ENCODE measurements at places on chromosomes 4 and X.
A peak's percentile ranks its signal among the peaks of the same experiment; 100 is the strongest.

GRCh38 chrX:7711167-7711566, 131.8 kb upstream of the VCX start:
- no peak overlapping the region for H3K27ac ChIP-seq
- H3K27me3 ChIP-seq = no peaks in the 10 kb centered on the region
- no peaks in the 10 kb centered on the region for H3K4me1 ChIP-seq

GRCh38 chrX:7647831-7648230, 195.1 kb upstream of the VCX start:
- no peak for DNase-seq
- no peaks in the 10 kb centered on the region for H3K27me3 ChIP-seq
- H3K4me3 ChIP-seq = no peak overlapping the region
- H3K36me3 ChIP-seq = no peaks in the 10 kb centered on the region
- no peak overlapping the region for H3K27ac ChIP-seq
- no peaks in the 10 kb centered on the region for H3K4me1 ChIP-seq

DNA sequence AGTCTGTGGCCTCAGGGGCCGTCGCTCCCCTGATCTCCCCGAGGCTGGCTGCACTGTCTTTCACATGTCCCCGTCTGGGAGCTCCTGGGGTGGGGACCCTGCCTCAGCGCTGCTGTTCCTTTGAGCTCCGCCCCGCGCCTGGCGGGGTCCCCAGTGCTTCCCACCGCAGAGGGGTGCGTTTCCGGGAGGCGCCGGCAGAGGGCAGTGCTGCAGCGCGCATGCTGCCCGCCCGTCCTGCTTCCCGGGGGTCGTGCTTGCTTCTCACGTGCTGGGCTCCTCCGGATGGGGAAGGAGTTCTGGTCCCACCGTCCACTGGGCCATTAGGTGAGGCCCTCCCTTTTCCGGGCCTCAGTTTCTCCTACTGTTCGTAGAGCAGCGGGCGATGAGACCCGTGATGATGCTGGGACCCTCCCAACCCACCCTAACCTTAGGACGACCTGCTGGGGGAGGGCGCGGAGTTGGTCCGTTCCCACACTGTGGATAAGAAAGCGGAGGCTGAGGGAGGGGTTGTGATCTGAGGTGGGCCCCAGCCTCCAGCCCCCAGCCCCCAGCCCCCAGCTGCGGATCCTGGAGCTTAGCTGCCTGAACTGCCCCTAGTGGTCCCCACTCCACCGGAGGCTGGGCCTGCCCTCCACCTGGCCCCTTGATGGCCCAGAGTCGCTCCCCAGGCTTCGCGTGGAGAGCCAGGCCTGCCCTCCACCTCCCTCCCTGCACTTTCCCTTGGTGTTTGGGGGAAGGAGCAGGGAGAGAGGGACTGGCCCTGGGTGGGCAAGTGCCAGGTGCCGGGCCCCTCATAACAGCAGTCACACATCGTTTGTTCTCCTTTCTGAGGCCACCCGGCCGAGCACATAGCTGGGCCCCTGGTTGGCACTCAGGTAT, 15.3 kb downstream of the CPZ start:
- no peaks in the 10 kb centered on the region for H3K36me3 ChIP-seq
- H3K27ac ChIP-seq = no peak overlapping the region
- no peak overlapping the region for H3K4me3 ChIP-seq
- peaks cover 6% of the 10 kb centered on the region for H3K4me1 ChIP-seq

- H3K36me3 ChIP-seq = no peaks in the 10 kb centered on the region
- no peak overlapping the region for H3K27ac ChIP-seq
- no peak for DNase-seq
These were observed 134.9 kb downstream of the C4orf33 start for GRCh38 chr4:129230846-129231245.

GRCh38 chr4:60656171-60656570, 544.0 kb upstream of the ADGRL3 start:
- DNase-seq = no peak
- H3K36me3 ChIP-seq = no peaks in the 10 kb centered on the region
- H3K27ac ChIP-seq = no peak overlapping the region

GRCh38 chr4:74230902-74231499, 73.1 kb downstream of the MTHFD2L start:
- peak; percentile 74 for DNase-seq
- H3K36me3 ChIP-seq = no peaks in the 10 kb centered on the region
- H3K27me3 ChIP-seq = no peaks in the 10 kb centered on the region
- H3K27ac ChIP-seq = peak overlapping the region; percentile 67

DNA sequence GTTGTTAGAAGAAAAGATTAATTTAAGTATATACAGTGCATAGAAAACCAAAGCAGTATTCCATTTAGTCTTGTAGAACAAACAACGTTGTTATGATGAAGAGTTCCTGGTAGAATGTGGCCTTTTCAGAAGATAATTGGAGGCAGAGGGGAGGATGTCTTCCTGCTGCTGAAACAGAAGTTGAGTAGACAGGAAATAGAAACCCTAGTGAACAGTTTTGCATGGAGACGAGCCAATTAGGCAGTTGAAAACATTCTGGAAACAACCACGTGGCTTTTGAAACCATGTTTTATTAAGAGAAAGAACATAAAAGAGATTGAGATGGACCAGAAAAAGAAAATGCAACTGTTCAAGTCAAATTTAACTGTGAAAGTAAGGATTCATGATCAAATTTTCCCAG, 325.2 kb downstream of the CAMK2D start:
- peak overlapping the region; percentile 72 for H3K27ac ChIP-seq
- no peaks in the 10 kb centered on the region for H3K27me3 ChIP-seq
- no peaks in the 10 kb centered on the region for H3K36me3 ChIP-seq
- H3K4me3 ChIP-seq = no peak overlapping the region
- H3K4me1 ChIP-seq = peaks cover 8% of the 10 kb centered on the region

- no peaks in the 10 kb centered on the region for H3K27me3 ChIP-seq
- peak within 1 kb of the TSS; percentile 47 for H3K4me3 ChIP-seq
- peak; percentile 26 for DNase-seq
- peak within 1 kb of the TSS; percentile 64 for H3K27ac ChIP-seq
- H3K36me3 ChIP-seq = no peaks in the 10 kb centered on the region
These were observed at the start of gene NAP1L2 for GRCh38 chrX:73214426-73215094. NAP1L2 (minus strand) TSS chrX:73214851; CDS start chrX:73214492, 359 bp downstream.

DNA sequence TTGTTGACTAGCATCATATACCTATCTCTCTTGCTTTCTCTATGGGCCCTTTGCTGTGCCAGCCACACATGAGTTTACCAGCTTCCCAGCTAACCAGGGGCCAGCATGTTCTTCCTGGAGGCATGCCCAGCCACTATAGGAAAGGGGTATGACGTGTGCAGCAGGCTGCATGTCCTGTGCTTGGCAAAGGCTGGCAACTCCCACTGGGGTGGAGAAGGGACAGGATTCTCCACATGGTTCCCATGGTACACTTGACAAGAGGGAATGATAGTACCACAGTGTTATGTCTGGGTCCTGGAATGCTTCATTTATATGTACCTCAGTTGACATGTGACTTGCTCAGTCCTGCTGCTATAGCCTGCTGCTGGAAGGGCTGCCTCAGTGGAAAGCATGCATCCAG, 78.8 kb downstream of the TMEM164 start:
- H3K36me3 ChIP-seq = no peaks in the 10 kb centered on the region
- H3K4me1 ChIP-seq = no peaks in the 10 kb centered on the region

GRCh38 chrX:115363372-115363771, 73.9 kb downstream of the LUZP4 start:
- H3K27me3 ChIP-seq = no peaks in the 10 kb centered on the region
- no peak for DNase-seq
- H3K36me3 ChIP-seq = no peaks in the 10 kb centered on the region
- no peak overlapping the region for H3K27ac ChIP-seq

DNA sequence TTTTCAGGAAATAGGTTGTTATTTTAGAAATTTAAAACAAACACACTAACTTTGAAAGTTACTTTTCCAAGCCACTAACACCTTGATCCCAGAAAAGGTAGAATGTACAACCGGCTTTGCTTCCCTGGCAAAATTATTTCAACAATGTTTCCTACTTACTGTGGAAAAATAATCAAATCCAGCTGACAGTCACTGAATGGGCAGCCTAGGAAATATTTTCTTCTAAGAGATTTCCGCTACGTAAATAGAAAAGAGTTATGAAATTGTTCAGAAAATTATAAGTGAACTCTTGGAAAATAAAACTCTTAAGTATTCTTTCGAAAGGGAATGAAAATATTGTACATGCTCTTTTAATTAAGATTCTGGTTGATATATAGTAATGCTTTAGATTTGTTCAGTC, 195.7 kb downstream of the GASK1B start:
- H3K27me3 ChIP-seq = no peaks in the 10 kb centered on the region
- no peaks in the 10 kb centered on the region for H3K36me3 ChIP-seq
- H3K4me1 ChIP-seq = no peaks in the 10 kb centered on the region
- DNase-seq = no peak

- no peak overlapping the region for H3K4me3 ChIP-seq
- H3K27ac ChIP-seq = no peak overlapping the region
- no peaks in the 10 kb centered on the region for H3K27me3 ChIP-seq
These were observed 61.2 kb downstream of the STARD8 start for GRCh38 chrX:68708503-68709290.

DNA sequence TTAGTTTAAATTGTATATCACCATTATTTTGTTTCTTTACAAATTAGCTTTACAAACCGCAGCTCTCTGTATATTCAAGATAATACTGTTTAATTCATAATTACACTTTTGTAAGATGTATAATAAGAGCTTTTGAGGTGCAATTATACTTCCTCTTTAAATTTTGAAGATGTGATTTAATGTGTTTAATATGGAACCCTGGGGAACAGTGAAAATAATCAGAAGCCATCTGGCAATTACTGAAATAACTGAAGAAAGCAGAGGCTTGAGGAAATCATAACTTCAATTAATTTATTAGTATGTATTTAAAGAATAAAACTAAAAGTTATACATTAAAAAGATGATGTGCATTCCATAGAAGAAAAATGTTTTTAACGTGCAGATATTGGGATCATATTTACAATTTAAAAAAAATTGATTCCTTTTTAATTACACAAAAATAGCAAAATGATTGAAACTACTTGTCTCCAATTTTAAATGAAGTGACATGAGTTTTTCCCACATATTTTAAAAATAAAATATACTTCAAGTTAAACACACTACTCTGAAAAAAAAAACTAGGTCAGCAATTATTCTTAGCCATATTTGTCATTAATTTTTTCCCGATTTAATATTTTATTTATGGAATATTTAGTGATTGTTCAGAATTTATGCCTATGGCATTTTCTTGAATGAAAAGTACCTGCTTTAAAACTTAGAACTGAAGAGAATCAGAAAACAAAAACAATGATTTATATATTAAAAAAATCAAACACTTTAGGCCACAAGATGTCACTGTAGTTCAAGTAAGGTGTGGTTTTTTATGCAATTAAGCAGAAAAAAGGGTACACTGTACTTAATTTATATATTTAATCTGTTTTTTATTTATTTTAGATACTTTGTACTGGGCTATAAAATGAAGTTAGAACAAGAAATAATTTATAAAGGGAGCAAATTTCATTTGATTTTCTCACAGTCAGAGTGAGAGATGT, 942.7 kb upstream of the NDST4 start:
- no peaks in the 10 kb centered on the region for H3K36me3 ChIP-seq
- H3K4me1 ChIP-seq = no peaks in the 10 kb centered on the region
- DNase-seq = no peak
- no peak overlapping the region for H3K27ac ChIP-seq
- no peak overlapping the region for H3K4me3 ChIP-seq
- no peaks in the 10 kb centered on the region for H3K27me3 ChIP-seq

- peak overlapping the region; percentile 65 for H3K27ac ChIP-seq
- no peaks in the 10 kb centered on the region for H3K36me3 ChIP-seq
- no peak for DNase-seq
- no peak overlapping the region for H3K4me3 ChIP-seq
These were observed 53.9 kb downstream of the PRPS1 start for GRCh38 chrX:107682256-107682655.

GRCh38 chr4:5747738-5748375, 36.9 kb downstream of the EVC start:
- H3K4me3 ChIP-seq = no peak overlapping the region
- H3K27ac ChIP-seq = peak overlapping the region; percentile 21
- H3K36me3 ChIP-seq = no peaks in the 10 kb centered on the region
- no peaks in the 10 kb centered on the region for H3K27me3 ChIP-seq
- DNase-seq = no peak

GRCh38 chrX:13700380-13700779, 11.5 kb downstream of the RAB9A start:
- no peaks in the 10 kb centered on the region for H3K36me3 ChIP-seq
- peaks cover 25% of the 10 kb centered on the region for H3K4me1 ChIP-seq
- no peaks in the 10 kb centered on the region for H3K27me3 ChIP-seq
- peak overlapping the region; percentile 48 for H3K27ac ChIP-seq
- H3K4me3 ChIP-seq = no peak overlapping the region
- DNase-seq = no peak

- H3K36me3 ChIP-seq = no peaks in the 10 kb centered on the region
- no peak for DNase-seq
- H3K27me3 ChIP-seq = no peaks in the 10 kb centered on the region
- no peak overlapping the region for H3K4me3 ChIP-seq
These were observed 464.1 kb upstream of the TRAM1L1 start for GRCh38 chr4:117549524-117549923.

- H3K27me3 ChIP-seq = no peaks in the 10 kb centered on the region
- no peak for DNase-seq
- H3K27ac ChIP-seq = peak overlapping the region; percentile 81
- H3K36me3 ChIP-seq = no peaks in the 10 kb centered on the region
- H3K4me1 ChIP-seq = peaks cover 66% of the 10 kb centered on the region
- H3K4me3 ChIP-seq = peak overlapping the region; percentile 32
These were observed 31.5 kb upstream of the AFAP1 start for GRCh38 chr4:7971159-7971631.

DNA sequence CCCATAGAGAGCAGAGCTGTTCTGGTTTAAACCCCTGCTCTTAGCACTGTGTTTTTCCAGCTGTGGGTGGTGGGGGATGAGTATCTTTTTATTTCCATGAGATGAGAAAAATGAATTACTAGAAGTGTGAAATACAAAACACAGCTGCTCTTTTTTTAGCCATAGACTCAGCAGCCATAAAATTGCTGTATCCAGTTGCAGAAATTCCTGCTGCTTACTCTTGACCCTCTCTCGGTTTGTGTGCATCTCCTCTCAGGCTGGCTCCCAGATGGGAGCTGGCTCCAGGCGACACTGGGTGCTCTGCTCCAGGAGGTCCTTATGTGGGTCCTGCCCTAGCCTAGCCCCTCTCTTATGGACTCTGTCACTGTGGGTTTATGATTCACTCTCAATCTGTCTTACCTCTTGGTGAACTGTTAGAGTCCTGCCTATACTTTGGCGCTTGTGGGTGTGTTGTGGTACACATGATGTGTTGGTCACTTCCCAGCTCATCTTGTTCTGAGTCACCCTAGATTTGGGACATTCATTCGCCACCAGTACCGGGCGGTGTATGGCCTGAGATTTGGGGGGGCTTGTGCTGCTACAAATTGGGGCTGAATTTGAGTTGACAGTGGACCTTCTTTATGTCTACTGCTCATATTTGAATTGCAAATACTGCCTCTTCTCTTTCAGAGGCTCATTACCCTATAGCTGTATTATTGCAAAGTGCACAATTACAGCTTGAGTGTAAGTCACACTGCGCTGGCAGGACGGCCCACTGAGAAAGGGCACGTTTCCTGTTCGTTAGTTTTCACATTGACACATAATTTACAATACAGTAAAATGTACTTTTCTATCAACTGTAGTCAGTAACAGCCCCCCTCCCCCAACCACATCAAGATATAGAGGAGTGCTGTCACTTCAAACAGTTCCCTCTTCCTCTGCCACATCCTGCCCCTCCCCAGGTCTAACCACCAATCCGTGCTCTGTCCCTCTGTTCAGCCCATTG, 46.9 kb upstream of the MSANTD1 start:
- H3K4me1 ChIP-seq = peaks cover 26% of the 10 kb centered on the region
- DNase-seq = peak; percentile 18
- no peaks in the 10 kb centered on the region for H3K27me3 ChIP-seq
- H3K4me3 ChIP-seq = no peak overlapping the region
- H3K27ac ChIP-seq = peak overlapping the region; percentile 66
- H3K36me3 ChIP-seq = no peaks in the 10 kb centered on the region

Measured in transverse colon (tissue), 4 donors.